Kidney glomerular epithelial cell (primary cell): ENCODE measurements at places on chromosomes 3 and 15.

- no peak for DNase-seq
These were observed 108.8 kb downstream of the EPHB1 start for GRCh38 chr3:134903837-134904236.

GRCh38 chr3:52021489-52022268 is 26.0 kb upstream of the RPL29 start:
- DNase-seq = no peak

- DNase-seq = peak; percentile 42
These were observed 296.8 kb downstream of the DOCK3 start for GRCh38 chr3:50971487-50971924.

DNA sequence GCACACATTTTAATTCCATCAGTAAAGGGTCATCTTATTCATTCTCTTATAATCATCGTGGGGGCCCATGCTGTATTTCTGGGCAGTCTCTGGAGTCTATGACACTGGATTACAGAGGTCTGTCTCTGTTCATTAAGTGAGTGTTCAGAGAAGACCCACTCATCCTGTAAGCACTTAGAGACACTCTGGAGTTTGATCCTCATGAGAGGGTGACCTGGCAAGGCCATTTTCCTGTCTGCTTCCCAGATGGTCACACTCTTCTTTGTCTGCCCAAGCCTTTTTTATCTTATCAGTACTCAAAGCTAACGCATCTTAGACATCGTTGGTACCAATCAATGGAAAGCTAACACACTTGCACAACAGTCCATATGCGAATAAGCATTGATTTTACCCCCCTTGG is 333.1 kb downstream of the RORA start:
- no peak for DNase-seq

- no peak for DNase-seq
These were observed 43.8 kb downstream of the SPSB4 start for GRCh38 chr3:141094790-141095545.

DNA sequence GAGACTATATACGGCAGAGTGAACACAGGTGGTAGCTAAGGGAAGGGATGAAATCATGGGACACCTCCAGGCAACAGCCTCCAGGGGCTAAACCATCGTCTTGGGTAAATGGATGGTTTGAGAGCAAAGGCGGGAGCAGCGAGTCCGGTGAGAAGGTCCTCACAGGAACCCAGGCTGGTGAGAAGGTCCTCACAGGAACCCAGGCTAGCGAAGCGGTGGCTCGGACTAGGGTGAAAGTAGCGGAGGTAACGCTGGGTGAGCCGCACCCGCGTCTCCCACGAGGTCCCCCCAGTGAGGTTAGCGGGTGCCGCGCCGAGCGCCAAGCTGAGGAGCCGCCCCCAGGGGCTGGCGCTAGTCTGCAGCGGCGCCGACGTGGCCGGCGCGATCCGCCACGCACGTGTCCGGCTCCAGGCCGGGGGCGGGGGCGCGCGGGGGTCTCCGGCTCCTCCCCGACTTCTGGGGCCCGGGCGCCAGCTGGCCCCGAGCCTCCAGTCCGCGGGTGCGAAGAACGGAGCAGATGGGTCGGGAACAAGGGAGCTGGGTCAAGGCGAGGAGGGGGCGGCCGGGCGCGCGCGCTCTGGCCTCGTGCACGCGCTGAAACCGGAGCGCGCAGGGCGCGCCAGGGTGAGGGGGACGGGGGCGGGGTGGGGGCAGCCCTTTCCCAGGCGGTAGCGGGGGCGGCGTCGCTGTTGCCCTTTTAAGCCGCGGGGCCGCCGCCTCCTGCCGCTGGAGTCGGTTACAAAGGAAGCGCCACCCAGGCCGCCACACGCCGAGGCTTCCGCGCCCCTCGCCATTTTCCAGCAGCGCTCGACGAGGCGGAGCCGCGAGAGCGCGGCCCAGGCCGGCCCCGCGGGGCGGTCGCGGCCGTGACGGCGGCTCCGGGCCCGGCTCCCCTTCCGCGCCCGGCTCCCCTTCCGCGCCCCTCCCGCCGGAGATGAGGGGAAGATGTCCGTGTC is at the start of gene UBE2Q2:
Gene UBE2Q2, plus strand, starts transcription at position 726 of the 956 bp plus-strand sequence. Its CDS starts 220 bp downstream, at position 946.
- DNase-seq = peak; percentile 34

DNA sequence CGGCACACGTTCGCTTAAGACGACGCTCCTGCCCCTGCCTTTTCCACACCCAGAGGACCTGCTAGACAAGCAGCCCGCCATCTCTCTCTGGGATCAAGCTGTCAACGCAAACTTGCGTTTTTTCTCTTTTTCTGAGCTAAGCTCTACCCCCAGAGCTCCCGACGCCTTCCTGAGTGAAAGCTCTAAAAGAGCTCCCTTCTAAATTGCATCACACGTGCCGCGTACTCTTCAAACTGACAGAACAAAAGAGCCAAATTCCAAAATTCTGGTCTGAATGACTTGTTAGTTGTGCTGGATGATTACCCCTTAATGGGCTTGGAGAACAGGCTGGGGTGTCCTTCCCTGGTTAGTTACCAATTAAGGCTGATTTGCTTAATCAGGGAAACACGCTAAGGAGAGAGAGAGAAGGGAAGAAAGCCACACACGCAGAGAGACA is 81.2 kb downstream of the MDFIC2 start:
- no peak for DNase-seq

- DNase-seq = no peak
These were observed 15.6 kb downstream of the CLDN1 start for GRCh38 chr3:190306513-190307163.

- peak; percentile 84 for DNase-seq
These were observed at the start of gene PAK2 for GRCh38 chr3:196739671-196740480. Gene PAK2, plus strand, starts transcription at chr3:196739857. Its CDS starts 42,790 bp downstream, at chr3:196782647.

DNA sequence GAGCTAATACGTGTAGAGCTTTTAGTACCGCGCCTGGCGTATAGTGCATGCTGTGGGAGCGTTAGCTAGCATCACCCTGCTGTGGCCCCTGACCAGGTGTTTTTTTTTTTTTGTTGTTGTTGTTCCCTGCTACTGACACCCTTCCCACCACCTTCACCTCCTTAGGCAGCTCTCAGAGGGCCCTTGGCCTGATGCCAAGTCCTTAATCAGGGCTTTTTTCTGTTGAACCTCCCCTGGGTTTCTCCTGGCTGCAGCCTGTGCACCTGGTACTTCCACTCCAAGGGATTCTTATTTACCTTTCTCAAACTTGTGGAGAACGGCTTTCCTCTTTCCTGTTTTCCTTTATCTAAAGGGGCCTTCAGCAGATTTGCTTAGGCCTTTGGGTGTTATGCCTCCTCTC is 53.3 kb downstream of the SLC7A14 start:
- no peak for DNase-seq

- no peak for DNase-seq
These were observed 4.9 kb downstream of the PLOD2 start for GRCh38 chr3:146156095-146156494.

DNA sequence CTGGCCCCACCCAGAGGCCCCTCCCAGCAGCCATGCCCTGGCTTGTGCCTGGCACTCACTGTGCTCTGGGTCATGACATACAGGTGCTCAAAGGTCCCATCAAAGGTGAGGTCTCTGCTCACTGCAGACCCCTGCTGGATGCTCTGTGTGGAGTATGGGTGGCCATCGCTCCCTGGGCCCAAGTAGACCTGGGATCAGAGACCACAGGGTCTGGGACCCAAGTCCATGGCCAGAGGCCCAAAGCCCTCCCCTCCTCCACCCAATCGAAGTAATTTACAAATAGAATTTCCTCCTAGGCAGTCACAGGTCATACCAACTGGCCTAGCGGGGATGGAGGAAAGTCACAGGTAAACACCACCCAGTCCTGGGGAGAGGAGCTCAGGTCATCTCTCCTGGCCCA is 7.6 kb downstream of the PLXNB1 start:
- DNase-seq = no peak

GRCh38 chr15:95574053-95574452 is 756.4 kb upstream of the NR2F2 start:
- no peak for DNase-seq

DNA sequence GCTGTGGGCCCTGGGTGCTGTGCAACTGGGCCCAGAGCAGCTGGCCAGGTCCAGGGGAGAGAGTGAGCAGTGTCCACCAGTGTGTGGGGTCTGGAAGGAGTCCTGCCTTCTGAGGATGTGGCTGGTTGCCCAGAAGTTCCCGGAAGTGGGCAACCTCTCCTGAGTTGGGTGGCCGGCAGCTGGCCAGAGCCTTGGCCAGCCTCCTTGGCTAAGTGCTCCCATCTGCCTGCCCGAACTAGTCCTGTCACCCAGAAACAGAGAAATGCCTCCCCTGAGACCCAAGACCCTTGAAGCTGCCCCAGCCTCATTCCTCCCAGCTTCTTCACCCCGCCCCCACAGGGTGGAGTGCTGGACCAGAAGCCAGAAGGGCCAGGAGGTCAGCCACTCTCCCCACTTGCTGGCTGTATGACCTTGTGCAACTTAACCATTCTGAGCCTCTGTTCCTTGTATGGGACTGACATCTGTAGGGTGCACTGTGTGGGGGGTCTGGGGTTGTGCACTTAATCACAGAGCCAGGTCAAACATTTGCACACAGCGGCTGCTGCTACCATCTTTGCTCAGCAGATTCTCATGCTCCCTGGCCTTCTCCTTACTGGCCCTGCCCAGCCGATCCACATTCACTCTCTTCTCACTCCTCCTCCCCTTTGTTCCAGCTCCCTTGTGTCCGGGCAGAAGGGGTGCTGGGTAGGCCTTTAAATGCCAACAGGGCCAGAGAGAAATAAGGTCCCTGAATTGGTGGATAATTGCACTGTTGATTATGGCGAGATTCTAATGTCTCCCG is 7.5 kb upstream of the ALAS1 start:
- no peak for DNase-seq

DNA sequence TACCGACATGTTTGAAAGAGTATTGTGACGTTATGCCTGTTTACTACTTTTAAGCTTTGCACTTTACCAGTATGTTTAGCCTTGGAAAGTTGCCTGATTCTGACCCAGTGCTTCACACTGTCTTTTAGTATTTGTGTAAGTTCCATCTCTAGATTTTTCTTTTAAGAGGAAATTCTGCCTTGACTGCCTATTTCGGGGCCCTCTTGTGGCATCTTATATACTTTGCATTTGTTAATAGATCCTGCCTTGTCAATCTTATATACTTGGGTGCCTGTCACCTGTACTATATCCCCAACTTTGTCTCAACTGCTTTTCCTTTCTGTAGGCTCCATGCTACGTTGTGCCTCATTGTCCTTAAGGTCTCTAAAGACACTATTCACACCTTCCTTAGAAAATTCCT is 244.6 kb downstream of the STXBP5L start:
- DNase-seq = no peak

DNA sequence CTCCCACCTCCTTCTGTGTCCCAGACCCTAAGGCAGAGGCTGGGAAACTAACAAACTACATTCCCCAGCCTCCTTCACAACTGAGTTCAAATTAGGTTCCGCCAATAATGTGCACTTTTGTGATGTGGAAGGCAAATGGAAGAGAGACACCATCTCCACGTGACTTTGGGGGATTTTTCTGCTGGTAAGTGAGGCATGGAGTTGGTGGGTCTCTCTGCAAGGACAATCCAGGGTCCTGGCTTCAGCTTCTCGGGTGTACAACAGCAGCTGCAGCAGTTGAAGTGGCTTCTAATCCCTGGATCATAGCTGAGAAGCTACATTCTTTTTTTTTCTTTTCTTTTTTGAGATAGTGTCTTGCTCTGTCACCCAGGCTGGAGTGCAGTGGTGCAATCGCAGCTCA is 58.9 kb upstream of the GATA2 start:
- DNase-seq = no peak

DNA sequence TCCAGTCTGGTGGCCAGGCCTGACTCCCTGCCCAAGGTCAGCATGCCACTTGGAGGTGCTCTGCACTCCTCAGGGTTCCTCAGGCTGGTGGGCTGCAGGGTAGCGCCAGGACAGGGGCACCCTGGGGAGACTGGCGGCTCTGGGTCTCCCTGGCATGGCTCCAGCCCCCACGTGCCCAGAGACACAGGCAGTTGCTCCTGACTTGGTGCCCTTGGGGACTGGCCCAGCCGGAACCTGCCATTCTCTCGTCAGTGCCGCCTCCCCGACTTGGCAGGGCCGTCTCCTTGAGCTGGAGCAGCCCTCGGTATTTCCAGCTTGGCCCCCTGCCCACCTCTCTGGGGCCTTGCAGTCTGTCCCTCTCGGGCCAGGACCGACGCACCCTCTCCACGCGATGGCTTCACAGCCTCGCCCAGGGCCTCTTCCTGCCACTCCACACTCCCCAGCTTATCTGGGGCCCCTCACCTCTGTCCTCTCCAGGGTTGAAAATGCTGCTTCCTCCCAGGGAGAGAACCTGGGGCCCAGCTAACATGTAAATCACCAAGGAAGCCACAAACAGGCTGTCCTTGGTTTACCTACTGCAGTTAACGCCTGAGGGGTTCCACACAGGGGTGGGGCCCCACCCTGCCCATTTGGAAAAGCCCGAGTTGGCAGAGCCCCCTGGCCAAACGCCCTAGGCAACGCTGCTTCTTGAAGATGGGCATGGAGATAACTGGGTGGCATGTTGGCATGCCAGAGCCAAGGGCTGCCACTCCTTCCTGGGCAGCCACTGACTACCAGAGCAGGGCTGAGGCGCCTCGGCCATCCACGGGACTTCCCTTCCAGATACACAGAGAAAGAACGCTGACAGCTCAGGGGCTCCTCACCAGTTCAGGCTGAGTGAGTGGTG is 61.4 kb downstream of the SMAD6 start:
- DNase-seq = no peak

DNA sequence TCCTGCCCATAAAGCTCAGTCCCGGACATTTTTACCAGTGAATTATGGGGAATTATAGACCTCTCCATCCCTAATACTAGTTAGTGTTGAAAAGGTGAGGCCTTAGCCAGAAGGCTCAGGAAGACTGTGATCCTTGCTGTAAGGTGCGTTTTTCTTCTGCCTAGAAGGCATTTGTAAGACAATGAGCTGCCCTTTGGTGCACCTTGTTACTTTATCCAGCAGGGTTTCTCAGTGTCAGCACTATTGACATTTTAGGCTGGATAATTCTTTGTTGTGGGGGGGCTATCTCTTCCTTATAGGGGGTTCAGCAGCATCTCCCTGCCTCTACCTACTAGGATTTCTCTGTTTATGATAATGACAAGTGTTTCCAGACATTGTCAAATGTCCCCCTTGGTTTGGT is 108.1 kb upstream of the ABHD17C start:
- DNase-seq = no peak

DNA sequence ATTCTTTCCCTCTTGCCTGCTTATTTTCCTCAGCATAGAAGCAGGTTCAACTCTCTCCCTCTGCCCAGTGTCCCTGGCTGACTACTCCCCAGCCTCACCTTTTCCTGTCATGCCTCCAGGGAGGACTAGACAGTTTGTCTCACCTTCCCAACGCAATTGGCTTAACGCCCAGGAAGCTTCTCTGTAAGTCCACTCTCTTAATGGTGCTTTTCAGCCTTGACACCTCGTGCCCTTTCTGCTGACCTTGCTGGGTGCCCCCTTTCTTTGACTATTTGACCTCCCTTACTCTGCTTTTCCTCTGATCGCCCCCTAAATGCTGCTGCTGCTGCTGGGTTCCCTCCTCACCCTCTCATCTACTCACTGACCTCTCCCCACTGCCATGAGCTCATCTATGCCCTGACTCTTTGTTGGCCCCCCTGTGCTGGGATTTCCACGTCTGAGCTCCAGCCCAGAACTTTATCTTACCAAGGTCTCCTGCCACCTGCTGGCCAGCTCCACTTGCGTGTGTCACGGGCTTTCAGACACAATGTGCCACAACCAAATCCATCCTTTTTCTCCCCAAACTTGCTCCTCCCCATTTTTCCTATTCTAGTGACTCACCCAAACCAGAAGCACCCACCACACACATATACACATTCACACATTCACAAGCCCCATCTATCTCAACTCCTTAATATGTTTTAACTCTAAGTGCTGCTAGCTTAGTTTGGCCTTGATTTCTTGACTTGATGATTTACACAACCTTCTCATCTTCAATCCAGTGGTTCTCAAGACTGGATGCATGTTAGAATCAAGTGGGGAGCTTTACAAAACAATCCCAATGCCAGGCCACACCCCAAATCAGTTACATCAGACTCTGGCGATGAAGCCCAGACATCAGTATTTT is 16.6 kb downstream of the EPB42 start:
- peak; percentile 28 for DNase-seq

GRCh38 chr3:99532246-99532645 is 106.1 kb upstream of the COL8A1 start:
- DNase-seq = peak; percentile 42
